Right hindlimb (tissue), 1 donor: ENCODE measurements at places on chromosomes 4 and X.
A peak's percentile ranks its signal among the peaks of the same experiment; 100 is the strongest.

- DNase-seq, result no peak
Observed at GRCh38 chr4:2077537-2078460, 18.7 kb downstream of the NAT8L start.

GRCh38 chrX:55264816-55265215 lies at the start of gene PAGE3:
Gene PAGE3 (minus strand): TSS chrX:55264916. CDS start chrX:55263903, 1,013 bp downstream.
- DNase-seq, result no peak

DNA sequence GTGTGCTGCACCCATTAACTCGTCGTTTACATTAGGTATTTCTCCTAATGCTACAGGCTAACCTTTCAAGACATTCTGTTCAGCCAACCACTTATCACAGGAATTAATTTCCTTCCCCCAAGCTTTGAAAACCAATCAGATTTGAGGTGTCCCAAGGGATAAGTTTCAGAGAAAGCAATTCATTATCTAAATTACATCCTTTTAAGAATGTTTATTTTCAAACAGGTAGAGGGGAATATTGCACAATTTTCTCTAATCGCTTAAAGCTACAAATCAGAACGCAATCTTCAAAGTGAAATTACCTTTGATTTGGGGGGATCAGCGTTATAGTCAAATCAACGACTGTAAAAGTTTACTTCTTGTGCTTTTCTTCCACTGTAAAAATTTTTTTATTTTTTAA lies 1.6 kb downstream of the CLOCK start:
- no peak for DNase-seq

GRCh38 chrX:136656361-136656964 lies 8.5 kb downstream of the CD40LG start:
- DNase-seq, result no peak

DNA sequence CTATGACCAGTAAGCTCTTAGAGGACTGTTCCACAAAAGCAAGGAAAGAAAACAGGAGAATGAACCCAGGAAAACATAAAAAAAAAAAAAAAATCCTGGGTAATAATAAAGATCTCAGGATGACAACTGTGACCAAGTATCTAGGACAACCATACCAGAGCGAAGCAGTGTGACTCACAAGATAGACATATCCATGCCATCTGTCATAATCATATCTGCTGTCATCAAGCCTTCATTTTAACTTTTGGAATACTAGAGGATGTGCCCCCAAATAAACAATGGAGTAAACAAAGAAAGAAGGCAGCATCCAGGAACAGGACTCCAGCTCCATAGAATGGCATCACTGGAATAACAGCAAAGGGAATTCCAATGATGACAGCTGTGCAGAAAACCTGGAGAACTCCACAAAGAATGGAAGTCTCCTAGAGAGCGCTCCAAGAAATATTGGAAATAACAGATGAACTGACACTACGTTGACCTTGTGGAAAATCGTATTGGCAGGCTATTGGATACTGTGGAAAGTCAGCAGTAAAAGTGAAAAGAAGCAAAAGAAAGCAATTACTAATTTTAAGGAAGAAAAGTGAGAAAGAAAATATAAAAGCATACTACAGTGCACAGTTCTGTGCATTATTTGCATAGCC lies 35.3 kb downstream of the HPGDS start:
- no peak for DNase-seq

DNA sequence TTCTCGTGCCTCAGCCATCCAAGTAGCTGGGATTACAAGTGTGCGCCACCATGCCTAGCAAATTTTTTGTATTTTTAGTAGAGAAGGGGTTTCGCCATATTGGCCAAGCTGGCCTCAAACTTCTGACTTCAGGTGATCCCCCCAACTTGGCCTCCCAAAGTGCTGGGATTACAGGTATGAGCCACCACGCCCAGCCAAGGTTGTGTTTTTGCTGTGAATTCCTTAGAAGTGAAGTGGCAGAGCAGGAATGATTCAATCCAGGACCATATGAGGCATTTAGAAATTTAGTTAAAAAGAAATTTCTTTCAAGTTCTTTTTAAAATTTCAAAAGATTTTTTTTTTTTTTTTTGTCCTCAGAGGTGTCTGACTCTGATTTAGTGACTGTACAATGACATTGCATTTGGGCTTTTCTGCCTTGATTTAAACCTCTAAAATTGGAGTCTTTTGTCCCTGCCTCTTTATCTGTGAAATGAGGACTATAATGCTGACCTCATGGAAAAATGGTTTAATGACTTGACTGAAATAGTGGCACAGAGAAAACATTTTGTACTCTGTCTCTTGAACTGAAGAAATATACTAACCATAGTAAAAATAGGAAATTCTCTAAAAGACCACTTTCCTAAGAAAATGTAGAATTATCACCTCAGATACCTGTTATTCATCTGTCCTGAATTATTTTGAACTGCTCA lies 59.9 kb downstream of the CXCL13 start:
- no peak for DNase-seq

DNA sequence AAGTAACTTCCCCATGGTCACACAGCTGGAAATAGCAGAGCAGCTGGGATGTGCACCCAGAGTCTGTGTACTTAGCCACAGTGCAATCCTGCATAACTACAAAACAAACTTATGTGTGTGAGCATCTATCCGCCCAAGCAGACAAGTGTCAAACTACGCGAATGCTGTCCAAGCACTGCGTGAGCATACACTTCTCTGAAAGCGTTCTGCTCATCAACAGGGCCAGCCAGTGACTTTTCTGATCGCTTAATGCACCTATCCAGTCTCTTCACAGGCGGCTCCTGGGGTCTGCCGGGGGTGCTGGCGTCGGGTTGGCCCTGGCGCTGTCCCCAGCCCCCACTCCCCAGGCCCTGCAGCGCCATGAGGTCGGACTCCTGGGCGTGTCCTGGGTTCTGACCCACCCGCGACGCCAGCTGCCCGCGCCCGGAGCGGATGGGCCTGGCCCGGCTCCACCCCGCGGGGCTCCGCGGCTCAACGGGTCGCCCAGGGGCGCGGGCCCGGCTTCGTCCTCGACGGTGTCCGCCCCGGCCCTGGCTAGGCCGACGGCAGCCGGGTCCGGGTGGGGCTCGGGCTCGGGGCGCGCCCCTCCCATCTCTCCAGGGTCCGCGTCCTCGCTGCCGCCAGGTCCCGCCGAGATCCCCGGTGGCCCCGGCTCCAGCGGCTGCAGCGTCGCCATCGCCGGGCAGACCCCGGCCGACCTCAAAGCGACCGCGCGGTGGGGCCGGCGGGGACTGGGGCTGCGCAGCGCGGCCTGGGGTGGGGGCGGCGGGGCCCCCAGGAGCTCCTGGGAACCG lies 1.3 kb upstream of the ZNF141 start:
- DNase-seq, result peak; percentile 47

DNA sequence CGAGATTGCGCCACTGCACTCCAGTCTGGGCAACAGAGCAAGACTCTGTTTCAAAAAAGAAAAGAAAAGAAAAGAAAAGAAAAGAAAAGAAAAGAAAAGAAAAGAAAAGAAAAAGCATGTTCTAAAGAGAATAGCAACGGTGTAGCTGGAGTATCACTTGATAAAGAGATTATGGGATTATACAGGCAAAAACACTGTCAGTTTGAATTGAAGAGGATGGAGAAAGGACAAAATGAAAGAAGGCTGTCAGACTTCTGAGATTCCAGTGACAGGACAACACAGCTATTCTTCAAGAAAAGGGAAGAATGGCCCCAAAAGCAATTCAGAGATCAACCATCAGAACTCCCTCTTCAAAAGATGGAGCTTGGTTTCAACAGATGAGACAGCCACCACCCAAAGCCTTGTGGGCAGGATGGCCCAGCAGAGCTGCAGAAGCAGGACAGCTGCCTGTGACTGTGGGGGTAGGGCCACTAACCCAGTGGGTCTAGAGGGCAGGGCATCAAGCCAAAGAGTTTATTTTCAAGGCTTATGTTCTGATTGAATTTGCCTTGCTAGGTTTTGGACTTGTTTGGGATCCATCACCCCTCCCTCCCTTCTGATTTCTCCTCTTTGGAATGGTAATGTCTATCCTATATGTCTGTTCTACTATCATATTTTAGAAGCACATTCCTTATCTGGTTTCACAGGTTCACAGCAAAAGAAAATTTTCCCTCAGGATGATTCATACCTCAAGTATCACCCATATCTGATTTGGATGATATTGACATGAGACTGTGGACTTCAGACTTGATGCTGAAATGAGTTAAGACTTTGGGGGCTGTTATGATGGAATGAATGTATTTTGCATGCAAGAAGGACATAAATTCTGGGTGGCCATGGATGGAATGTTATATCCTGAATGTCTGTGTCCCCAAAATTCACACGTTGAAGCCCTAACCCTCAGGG lies 17.5 kb downstream of the RFC1 start:
- DNase-seq, result peak; percentile 36

GRCh38 chrX:13121020-13121555 lies 76.7 kb upstream of the FAM9C start:
- DNase-seq, result no peak

GRCh38 chrX:11757397-11757718 lies 679 bp upstream of the MSL3 start:
- no peak for DNase-seq

DNA sequence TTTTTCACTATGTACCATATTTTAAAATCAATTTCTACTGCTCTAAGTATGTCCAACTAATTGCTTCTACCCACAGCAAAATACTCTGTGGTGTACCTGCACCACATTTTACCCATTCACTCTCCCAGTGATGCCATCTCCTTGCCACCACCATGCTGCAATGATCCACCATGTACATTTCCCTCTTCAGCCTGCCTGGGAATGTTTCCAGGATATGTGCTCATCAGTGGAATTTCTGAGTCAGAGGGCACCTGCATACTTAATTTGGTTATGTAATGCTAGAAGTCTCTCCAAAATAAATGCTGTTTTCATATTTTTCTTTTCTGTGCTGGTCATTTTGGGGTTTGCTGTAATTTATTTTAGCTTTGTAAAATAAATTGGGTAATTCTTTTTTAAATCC lies 33.2 kb upstream of the OCIAD2 start:
- no peak for DNase-seq
